ENCODE measurements at places on chromosomes 3 and 15. TPM values are rescaled to one million over a fixed set of nuclear protein-coding genes. Genes with fewer than 3 reads are reported as not detected.

TLR9 gene
- not detected for total RNA-seq

CDCP1 gene
- 9.5 TPM for total RNA-seq

FOXL2 gene
- 5.3 TPM for total RNA-seq

SCN11A gene
- total RNA-seq = not detected

TOPBP1 gene
- total RNA-seq = 27.2 TPM

C15orf62 gene
- total RNA-seq = 0.16 TPM

RASGRF1 gene
- 1.9 TPM for total RNA-seq

MITF gene
- 5.8 TPM for total RNA-seq

Data from A549 treated with ZK216348 at 1 μM for 4 hours (cell line).